ENCODE measurements at places on chromosomes 2 and 18.

GRCh38 chr18:79756826-79757225, 40.9 kb upstream of the KCNG2 start:
- no peak for DNase-seq

GRCh38 chr18:36862182-36862581, 33.3 kb downstream of the KIAA1328 start:
- no peak for DNase-seq

DNA sequence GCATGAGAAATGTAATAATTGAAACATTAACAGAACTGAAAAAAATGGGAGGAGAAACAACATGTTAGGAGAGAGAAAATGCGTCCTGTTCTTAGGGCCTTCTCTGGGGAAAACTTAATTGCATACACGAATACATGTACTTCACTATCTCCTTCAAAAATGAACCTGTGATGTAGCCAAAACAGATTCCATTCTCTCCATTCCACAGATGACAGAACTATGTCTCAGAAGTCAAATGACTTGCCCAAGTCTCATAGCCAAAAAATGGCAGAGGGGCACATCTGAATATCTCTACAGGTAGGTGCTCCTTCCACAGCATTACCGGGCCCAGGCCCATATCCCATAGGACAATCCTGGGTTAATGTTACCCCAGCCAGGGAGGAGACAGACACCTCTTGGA, 3.9 kb upstream of the DCTN1 start:
- no peak for DNase-seq

- peak; percentile 77 for DNase-seq
Observed at GRCh38 chr2:170929686-170930050, 615 bp downstream of the GORASP2 start.

- DNase-seq: no peak
Observed at GRCh38 chr18:425106-425745, 75.3 kb downstream of the COLEC12 start.

- DNase-seq: no peak
Observed at GRCh38 chr2:18412980-18413675, 147.3 kb downstream of the RDH14 start.

DNA sequence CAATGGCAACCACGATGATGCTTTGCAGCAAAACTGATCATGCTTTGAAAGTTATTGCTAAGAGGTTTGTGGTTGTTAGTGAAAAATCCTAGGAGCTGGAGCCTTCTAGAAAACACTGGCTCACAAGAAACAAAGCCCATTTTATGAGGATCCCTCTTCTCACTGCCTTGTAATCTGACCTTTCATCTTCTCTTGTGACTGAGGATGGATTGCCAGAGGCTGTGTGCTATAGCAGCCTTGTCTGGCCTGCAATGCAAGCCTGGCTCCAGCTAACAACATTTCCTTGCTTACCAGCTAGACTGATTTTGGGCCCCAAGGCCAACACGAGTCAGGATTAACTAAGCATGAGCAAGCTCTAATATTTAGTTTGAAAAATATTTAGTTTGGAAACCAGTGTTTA, 13.1 kb downstream of the PIEZO2 start:
- no peak for DNase-seq

- no peak for DNase-seq
Observed at GRCh38 chr2:40957508-40957907, 505.6 kb upstream of the SLC8A1 start.

DNA sequence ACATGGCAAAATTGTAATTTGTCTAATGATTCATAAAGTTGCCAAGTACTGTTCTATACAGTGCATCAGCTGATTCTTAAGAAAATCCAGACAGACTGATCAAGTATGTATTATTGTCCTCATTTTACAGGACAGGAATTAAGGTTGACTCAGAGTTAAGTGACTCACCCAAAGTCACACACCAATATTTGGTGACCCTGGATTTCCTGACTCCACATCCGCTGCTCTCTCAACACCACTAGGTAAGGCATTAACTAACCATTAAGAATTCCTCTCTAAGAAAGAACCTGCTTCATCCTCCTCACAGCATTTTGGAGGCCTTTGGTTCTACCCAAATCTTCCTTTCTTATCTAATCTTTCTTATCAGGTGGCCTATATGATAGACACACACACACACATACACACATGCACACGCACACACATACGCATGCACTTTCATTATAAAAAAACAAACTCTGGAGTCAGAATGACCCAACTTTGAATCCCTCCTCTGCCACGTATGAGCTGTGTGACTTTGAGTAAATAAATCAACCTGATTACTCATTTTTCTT, 150.8 kb downstream of the ANKRD44 start:
- no peak for DNase-seq

DNA sequence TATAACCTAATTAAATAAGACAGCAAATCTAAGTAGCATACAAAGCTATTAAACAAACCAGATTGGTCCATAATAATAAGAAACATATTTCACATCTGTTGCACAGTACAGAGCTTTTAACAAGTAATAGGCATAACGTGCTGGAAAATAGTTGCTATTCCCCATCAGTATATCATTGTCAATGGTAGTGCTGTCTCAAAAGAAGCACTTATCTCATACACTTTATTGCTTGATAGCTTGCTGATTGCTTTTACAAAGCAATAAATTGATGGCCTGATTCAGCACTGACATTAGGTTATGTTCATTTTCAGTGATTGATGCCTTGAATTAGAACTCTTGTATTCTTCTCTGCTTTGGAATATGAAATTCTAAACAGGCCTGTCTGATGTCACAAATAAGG, 641.7 kb downstream of the CBLN2 start:
- DNase-seq: no peak

- DNase-seq: no peak
Observed at GRCh38 chr18:41969881-41970280, 14.8 kb downstream of the PIK3C3 start.

- no peak for DNase-seq
Observed at GRCh38 chr2:111634995-111635538, 248.9 kb downstream of the ANAPC1 start.

DNA sequence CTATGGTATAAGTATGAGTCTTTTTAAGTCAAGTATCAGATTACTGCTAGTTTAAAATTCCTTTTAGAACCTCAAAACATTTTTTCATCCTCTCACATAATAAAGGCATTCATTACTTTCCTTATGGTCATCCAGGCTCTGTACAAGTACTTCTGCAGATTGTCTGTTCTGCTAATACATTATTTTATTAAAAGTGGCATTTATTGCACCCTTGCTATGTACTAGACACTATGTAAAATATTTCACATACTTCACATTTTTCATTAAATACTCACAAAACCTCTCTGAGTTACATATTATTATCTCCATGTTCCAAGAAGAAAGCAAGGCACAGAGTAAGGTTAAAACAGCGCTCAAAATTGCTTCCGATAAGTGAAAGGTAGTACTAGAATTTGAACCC, 84.1 kb downstream of the RAPH1 start:
- no peak for DNase-seq

DNA sequence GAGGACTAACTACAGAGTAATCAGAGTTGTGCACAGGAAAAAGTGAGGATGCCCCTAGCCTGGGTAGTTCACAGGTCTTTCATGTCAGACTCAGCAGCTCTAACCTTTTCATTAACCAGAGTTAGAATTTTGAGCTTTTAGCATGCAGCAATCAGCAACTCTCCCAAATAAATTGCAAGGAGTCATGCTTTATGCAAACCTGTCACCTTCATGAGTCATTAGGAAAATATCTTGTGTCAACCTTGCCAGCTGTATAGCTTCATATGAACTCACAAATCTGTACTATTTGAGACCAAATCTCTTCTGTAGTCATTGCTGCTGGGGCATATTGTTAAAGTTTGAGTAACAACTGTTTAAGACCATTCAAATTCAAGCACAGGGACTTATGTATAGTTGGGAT, 382.3 kb upstream of the NT5C1B start:
- DNase-seq: no peak

DNA sequence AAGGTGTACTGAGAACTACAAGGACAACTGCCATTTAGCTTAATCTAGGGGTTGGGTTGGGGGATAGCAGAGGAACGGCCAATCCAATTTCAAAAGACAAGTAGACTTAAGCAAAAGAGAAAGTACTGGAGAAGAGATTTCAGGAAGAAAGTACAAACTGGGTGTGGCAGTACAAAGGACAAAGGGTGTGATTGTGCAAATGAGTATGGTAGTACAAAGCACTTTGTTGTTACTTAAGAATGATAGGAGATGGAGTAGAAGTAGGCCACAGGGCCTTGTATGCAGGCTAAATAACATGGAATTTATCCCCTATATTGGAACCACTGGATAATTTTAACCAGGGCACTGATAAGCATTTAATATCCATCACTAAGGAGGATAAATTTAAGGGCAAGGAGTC, 4.7 kb upstream of the ORC2 start:
- no peak for DNase-seq

GRCh38 chr2:136126421-136126926, 8.5 kb upstream of the CXCR4 start:
- no peak for DNase-seq

DNA sequence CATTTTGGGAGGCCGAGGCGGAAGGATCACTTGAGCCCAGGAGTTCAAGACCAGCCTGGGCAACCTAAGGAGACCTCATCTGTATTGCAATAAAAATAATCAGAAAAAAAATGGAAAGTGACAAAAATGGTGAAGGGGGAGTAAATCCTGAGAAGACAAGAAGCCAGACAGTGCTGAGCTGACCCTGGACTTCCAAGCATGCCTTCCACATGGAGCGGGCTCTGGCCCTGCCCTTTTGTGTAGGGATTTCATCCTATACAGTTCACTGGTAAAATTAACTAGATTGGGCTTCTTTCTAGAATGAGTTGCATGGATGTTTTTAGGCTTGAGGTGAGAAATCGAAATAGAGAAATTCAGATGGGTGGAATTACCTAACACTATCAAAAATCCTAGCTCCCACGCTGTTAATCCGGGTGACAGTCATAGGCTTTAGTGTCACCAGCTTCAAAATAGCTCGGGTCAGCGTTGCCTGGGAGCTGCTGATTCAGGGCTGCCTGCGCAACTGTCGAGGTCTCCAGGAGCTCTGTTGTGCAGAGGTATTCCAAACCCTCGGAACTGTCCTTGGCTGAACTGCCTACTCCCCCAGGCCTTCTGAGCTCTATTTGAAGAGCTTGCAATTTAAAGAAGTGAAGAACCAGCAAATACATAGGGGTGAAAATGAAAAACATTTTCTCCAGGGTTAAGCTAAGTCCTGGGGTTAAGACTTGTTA, 21.5 kb upstream of the ZNF532 start:
- no peak for DNase-seq

- DNase-seq: no peak
Observed at GRCh38 chr2:232567721-232568120, 17.2 kb downstream of the EIF4E2 start.

- no peak for DNase-seq
Observed at GRCh38 chr2:10568736-10569432, 120.8 kb upstream of the ODC1 start.

DNA sequence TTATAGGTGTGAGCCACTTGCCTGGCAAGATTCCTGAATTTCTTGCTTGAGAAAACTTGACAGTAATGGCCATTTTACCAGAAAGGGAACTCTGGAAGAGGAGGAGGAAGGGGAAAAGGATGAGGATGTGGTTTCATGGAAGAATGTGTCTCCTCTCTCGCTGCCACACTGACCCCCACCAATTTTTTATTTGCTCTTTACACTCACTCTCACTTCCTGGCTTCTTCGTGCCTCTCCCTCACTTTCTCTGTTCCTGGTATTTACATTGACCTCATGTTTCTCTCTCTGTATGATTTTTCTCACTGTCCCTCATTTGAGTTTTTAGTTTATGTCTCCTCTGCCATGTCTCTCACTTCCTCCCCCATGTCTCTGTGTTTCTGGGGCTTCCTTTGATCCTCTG, 134.5 kb upstream of the CAB39 start:
- DNase-seq: no peak

GRCh38 chr2:15944325-15945017, 4.1 kb downstream of the MYCN start:
- no peak for DNase-seq
